ENCODE measurements at places on chromosomes 3 and 15. TPM values are rescaled to one million over a fixed set of nuclear protein-coding genes. Genes with fewer than 3 reads are reported as not detected.

GRCh38 chr3:105731686-105732085 lies 137.1 kb downstream of the CBLB start:
- no peak for DNase-seq

- DNase-seq: peak; percentile 75
Observed at GRCh38 chr15:88894348-88894818, 961 bp downstream of the HAPLN3 start.

DNA sequence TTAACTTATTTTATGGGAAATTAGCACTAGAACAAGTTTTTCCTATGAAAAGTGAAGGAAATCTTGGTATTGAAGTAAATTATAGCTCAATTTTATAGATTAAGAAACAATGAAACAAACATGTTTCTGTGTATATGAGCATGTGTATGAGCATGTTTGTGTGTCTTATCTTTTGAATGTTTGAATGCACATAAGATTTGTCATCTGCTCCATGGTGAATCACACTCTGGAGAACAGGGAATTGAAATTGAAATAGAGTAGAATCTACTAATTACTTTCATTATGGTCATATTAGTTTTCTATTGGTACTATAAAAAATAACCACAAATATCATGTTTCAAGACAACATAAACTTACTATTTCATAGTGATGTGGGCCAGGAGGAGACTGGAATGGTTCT lies 646.6 kb downstream of the OTOL1 start:
- no peak for DNase-seq

DNA sequence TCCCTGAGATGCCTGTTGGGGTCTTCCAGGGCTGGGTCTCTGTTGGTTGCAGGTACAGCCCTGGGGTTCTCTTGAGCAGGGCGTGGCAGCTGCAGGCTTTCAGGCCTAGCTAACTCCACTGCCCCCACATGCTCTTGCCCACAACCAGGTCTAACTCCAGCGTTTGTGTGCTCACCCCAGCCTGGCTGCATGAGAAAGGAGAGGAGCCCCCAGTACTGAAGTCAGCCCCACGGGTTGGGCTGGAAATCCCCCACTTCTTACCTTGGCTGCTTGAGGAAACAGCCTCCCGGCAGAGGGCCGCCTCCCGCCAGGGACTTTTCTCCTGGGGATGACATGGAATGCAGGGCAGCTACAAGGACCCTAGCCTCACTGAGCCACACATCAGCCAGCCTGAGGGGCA lies 16.7 kb upstream of the DLL4 start:
- DNase-seq: no peak

DNA sequence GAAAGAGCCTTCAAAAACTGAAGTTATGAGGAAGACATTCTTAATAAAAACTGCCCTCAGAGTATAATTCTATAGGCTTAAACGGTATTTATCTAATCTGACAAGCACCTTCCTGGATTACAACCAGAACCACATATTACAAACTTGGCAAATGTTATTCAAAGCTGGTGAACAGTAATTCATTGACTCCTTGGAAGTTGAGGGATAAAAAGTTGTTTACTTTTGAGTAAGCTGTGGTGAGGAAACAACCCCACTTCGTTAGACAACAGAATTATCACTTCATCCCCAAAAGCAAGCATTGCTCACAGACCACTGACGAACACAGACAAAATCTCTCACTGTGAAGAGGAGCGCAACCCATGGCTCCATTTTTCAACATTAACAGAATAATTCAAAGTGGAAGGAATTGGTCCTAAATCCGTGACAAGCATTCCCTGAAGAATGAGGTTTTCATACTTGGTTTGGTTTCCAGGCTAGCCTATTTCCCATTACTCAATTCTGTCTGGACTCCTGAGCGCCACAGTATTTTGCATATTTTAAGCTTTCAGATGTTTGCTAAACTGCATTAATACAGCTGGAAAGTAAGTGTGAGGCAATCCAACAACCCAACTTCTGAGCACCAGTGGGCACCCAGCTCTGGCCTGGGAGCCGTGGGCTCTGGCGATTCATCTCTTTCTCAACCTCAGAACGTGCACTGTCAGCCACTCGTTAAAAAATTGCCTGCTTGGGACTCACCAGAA lies 32.7 kb downstream of the LRIG1 start:
- DNase-seq: no peak

GRCh38 chr15:39132954-39133600 lies 447.8 kb upstream of the THBS1 start:
- no peak for DNase-seq

DNA sequence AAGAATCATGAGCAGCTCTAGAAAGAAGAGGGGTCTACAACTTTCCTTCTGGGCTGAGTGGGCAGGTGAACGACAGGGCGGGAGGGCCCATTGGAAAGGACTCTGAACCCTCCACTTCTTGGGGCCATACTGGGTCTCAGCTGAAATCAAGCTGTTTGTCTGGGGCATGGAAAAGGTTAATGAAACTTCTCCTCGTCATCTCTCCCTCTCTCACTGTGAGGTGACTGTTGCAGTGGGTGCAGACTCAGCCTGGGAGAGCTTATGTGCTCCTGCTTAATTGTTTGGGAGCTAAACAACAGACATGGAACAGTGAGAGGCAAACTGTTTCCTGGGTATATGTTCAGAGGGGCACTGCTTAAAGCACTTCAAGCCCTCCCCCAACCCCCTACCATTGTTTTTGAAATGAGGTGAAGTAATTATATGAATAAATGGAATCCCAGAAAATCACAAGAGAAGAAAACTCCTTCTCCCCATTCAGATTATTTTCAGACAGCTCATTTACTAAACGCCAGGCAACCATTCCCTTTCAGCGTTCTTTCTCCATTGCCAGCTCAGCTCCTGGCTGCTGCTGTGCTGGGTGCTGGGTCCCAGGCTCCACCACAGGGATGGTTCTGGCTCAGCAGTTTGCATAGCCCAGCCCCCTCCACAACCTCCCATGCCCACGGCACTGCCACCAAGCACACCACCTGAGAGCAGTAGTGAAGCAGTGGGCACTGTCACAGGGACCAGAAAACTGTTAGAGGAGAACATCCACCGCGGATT lies 444.9 kb upstream of the TBL1XR1 start:
- no peak for DNase-seq

- DNase-seq: no peak
Observed at GRCh38 chr3:153078826-153079225, 83.2 kb upstream of the RAP2B start.

GRCh38 chr3:173685456-173685855 lies 287.9 kb downstream of the NLGN1 start:
- DNase-seq: no peak

DNA sequence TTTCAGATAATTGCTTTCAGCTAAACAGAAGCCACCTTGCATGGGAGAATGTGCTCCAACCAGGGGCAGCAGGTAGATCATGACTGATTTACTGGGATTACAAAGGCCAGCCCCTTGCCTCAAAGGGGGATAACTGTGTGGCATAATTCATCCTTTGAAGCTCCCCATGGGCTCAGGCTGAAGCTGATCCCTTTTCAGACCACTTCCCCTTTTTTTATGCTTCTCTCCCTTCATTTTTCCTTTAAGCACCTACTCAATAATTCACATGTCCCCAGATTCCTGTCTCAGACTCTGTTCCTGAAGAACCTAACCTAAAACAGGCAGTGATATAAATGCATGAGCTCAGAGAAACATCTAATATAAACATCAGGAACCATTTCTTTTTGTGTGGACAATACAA lies 8.2 kb upstream of the MYRIP start:
- DNase-seq: no peak

GRCh38 chr15:25936004-25936403 lies 72.9 kb upstream of the ATP10A start:
- no peak for DNase-seq

DNA sequence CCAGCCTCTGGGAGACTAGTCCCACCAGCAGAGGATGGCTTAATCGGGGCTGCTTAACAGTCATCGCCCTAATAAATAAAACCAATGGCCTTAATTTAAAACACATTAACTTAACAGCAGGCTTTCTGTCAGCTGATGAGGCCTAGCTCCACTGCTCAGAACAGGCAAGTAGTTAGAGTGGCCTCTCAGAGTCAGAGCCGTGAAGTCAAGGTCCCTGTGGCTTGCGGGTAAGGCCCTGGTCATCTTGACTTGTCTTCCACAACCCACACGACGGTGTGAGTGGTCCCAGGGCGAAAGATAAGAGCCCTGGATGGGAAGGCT lies 11.8 kb downstream of the XXYLT1 start:
- DNase-seq: no peak

- no peak for DNase-seq
Observed at GRCh38 chr3:160677459-160677881, 510 bp downstream of the ARL14 start.

DNA sequence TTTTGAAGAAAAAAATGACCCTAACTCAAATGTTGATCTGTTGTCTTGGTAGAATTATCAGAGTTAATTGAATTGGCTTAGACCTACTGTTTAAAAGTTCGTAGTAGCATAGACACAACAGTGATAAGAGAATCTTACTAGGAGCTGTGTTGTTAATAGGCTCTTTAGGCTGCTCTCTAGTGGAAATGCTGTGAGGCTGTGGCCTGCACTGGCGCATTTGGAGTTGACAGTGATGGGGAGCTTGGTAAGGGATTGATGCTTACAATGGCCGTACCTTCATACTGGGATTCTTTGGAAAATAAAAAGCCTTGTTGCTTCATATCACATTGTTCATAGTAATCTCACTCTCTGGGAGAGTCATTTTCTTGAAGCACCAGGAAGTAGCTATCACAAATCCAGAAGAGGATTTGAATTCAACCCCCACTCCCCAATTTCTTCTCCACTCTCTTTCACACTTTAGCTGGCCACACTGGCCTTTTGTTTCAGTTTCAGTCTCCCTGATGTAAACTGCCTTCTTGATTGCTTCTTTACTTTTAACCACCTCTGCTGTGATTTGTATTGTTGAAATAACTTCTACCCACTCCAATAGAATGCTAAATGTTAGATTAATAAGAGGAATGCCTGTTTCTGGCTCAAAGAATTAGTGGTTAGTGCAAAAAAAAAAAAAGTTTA lies 56.6 kb downstream of the CEP63 start:
- DNase-seq: no peak

GRCh38 chr3:31495971-31496665 lies 36.6 kb upstream of the STT3B start:
- DNase-seq: no peak

- no peak for DNase-seq
Observed at GRCh38 chr15:51374131-51374530, 32.7 kb downstream of the GLDN start.

DNA sequence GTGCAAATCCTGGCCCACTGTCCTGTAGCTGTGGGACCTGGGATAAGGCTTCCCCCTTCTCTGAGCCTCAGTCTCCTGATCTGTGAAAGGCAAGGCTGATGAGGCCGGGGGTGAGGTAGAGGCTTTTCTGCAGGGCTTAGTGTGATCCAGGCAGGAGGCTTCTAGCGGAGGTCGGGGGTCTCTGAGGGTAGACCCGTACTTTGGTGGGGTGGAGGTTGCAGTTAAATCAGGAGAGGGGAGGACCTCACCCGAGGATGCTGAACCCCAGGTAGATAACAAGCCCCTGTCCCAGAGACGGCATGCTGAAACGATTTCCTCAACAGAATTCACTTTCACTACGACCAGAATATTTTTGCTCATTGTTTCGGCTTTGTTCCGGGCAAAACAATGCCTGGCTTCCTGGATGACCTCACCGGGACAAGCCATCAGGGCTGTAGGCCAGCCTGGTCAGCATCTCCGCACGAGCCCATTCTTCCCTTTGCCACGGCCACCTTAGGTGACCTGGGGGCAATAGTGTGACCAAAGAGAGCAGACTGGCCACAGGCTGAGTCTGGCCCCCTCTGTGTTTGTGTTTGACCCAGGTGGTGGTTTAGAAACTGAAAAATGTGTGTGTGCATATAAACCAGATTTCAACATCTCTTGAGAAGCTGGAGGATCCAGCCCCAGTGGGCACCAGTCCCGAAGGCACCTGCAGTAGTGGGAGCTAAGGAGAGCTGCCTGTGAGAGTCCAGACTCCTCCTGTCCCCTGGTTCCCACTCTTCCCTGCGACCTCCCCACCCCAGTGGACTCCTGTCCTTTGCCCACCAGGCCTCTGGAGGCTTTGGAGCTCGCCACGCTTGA lies 33.0 kb downstream of the SLC6A6 start:
- no peak for DNase-seq

- no peak for DNase-seq
Observed at GRCh38 chr3:834679-835078, 258.1 kb upstream of the CNTN6 start.

GRCh38 chr3:186814100-186814499 lies 7.8 kb upstream of the RFC4 start:
- no peak for DNase-seq

GRCh38 chr3:72961752-72962151 lies 34.9 kb upstream of the PPP4R2 start:
- no peak for DNase-seq

GRCh38 chr3:186004209-186004608 lies 66.4 kb upstream of the TRA2B start:
- DNase-seq: no peak

DNA sequence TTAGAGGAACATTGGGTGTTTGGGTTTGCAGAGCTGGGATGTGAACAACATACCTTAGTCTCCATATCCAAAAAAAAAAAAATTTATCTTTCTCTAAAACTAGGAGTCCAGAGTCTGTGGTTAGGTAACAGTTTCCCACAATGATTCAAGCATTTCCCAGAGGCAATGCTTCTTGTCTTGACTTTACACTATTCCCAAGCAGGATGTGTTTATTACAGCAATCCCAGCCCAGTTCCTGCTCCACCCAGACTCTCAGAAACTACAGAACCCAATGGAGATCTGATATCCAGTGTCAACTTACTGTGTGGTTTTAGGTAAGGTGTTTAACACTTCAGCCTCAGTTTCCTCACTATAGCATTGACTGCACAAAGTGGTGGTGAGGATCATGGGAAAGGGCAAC lies 2.3 kb upstream of the C3orf62 start:
- no peak for DNase-seq

BBS4 gene
- 17.7 TPM for total RNA-seq

PARP16 gene
- 6.8 TPM for total RNA-seq

ZNF860 gene
- total RNA-seq: not detected

RAB6B gene
- 222 TPM for total RNA-seq

CLDN1 gene
- not detected for total RNA-seq

MOBP gene
- not detected for total RNA-seq

SYNPR gene
- 6.1 TPM for total RNA-seq

STX19 gene
- total RNA-seq: not detected

SLC24A5 gene
- not detected for total RNA-seq

ANKRD63 gene
- total RNA-seq: not detected

KLHL40 gene
- total RNA-seq: 0.44 TPM

PCBP4 gene
- total RNA-seq: 1,577 TPM

FAM81A gene
- total RNA-seq: not detected

SLC51A gene
- not detected for total RNA-seq

ZNF770 gene
- 39.3 TPM for total RNA-seq

P2RY1 gene
- 0.51 TPM for total RNA-seq
